ENCODE measurements at places on chromosomes 2 and 18. TPM values are rescaled to one million over a fixed set of nuclear protein-coding genes. Genes with fewer than 3 reads are reported as not detected.

Gene CFC1
- not detected for total RNA-seq

Gene COL4A4
- total RNA-seq = 45.2 TPM

Gene SRD5A2
- total RNA-seq = not detected

Gene NMUR1
- not detected for total RNA-seq

Gene FAM136A
- total RNA-seq = 24.6 TPM

Gene PROKR1
- not detected for total RNA-seq

Gene CENPO
- total RNA-seq = 8.5 TPM

Gene MGAT4A
- total RNA-seq = 0.54 TPM

Gene SLC11A1
- total RNA-seq = under 0.01 TPM

Gene FKBP1B
- 19.3 TPM for total RNA-seq

Gene DOK1
- total RNA-seq = 27.6 TPM

Gene CCL20
- total RNA-seq = 0.65 TPM

Gene RUFY4
- not detected for total RNA-seq

Gene POTEC
- not detected for total RNA-seq

Gene HRH4
- total RNA-seq = not detected

Gene IL1R1
- 301 TPM for total RNA-seq

Gene MEIS1
- 12.3 TPM for total RNA-seq

Gene ZNF396
- 0.54 TPM for total RNA-seq

Gene EMX1
- not detected for total RNA-seq

Gene CRYGC
- not detected for total RNA-seq

Gene SCN3A
- total RNA-seq = not detected

Gene PROM2
- under 0.01 TPM for total RNA-seq

Measured in cardiac atrium fibroblast (primary cell).